ENCODE measurements at places on chromosomes 2 and 18. TPM values are rescaled to one million over a fixed set of nuclear protein-coding genes. Genes with fewer than 3 reads are reported as not detected.

CD8A gene
- total RNA-seq: 1.2 TPM

- no peaks in the 10 kb centered on the region for H3K27me3 ChIP-seq
- H3K36me3 ChIP-seq: no peaks in the 10 kb centered on the region
- no peak overlapping the region for H3K4me3 ChIP-seq
- no peaks in the 10 kb centered on the region for H3K4me1 ChIP-seq
- no peak overlapping the region for H3K27ac ChIP-seq
- DNase-seq: no peak
These were observed 219.2 kb downstream of the ZNF516 start for GRCh38 chr18:76275727-76276313.

DNA sequence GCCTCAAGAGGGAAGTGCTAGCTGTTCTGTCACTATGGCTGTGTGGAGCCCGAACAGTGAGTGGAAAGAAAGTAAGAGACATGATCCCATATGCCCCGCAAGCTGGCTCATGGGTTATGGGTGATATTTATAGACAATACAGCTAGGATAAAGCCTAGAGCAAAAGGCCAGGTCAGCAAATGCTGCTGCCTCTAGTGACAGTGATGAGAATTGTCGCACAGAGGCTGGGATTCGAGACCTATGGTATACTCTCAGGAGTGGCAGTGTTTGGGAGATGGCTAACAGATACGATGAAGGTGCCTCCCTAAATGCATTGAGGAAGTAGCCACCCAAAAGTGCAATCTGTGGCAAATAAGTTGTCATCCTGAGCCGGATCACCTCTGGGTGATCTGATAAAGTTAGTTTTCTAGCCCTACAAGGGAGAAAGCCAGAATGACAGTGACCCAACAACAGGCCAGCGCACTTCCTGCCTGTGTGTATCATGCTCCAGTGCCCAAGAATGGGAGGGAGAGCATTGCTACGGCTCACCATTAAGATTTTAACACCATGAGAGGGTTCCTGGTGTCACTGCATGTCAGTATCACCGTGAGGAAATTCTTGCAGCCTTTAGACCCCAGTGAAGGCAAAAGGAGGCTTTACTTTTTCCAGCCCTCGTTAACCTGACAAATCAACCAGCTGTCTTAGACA, 92.2 kb upstream of the TGFA start:
- H3K27ac ChIP-seq: no peak overlapping the region
- no peaks in the 10 kb centered on the region for H3K36me3 ChIP-seq
- no peak for DNase-seq
- no peaks in the 10 kb centered on the region for H3K27me3 ChIP-seq
- no peaks in the 10 kb centered on the region for H3K4me1 ChIP-seq

GRCh38 chr2:132701810-132702209, 31.8 kb upstream of the LYPD1 start:
- no peak overlapping the region for H3K4me3 ChIP-seq
- H3K4me1 ChIP-seq: no peaks in the 10 kb centered on the region
- no peaks in the 10 kb centered on the region for H3K27me3 ChIP-seq
- no peak overlapping the region for H3K27ac ChIP-seq

- H3K36me3 ChIP-seq: no peaks in the 10 kb centered on the region
- H3K27ac ChIP-seq: no peak overlapping the region
- peaks cover 5% of the 10 kb centered on the region for H3K4me1 ChIP-seq
- no peaks in the 10 kb centered on the region for H3K27me3 ChIP-seq
- no peak overlapping the region for H3K4me3 ChIP-seq
- DNase-seq: no peak
These were observed 130.7 kb upstream of the SERTAD2 start for GRCh38 chr2:64784168-64785061.

DNA sequence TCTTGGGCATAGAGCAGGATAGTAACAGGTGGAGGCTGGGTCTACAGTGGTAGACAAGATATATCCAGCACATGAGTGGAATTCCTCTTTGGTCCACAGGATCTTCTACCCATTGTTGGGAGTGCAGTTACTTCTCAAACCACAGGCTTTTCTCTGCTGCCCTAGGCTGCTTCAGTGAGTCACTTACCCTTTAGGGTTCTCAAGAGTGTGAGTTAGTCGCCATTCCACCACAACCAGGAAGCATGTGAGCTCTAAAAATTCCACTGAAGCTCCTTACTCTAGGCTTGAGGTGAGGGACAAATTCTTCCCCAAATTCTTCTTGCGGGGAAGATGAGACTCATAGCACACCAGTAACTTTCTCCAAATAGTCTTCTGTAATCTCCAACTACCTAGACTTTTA, 189.4 kb downstream of the PLCL1 start:
- no peaks in the 10 kb centered on the region for H3K36me3 ChIP-seq
- H3K4me3 ChIP-seq: no peak overlapping the region
- no peak for DNase-seq
